ENCODE measurements at places on chromosomes 1 and 21.

- DNase-seq: no peak
Measured at GRCh38 chr1:57232500-57232899, 191.4 kb downstream of the DAB1 start.

DNA sequence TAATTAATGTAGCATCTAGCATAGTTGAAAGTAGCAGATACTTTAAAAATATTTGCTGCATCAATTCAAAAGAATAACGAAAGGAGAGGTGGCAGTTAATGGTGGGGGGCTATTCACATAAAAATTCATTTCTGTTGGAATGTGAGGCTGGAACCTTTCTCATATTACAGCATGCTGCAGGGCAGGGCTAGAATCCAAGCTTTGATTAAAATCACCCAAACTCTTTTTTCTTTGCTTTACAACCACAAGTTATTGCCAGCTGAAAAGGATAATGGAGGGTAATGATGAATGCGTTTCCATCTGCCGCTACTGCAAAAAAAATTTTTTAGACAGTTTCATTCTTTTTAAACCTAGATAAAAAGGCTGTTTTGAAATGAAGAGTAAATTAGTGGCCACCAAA is 9.8 kb downstream of the DISP1 start:
- DNase-seq: no peak

DNA sequence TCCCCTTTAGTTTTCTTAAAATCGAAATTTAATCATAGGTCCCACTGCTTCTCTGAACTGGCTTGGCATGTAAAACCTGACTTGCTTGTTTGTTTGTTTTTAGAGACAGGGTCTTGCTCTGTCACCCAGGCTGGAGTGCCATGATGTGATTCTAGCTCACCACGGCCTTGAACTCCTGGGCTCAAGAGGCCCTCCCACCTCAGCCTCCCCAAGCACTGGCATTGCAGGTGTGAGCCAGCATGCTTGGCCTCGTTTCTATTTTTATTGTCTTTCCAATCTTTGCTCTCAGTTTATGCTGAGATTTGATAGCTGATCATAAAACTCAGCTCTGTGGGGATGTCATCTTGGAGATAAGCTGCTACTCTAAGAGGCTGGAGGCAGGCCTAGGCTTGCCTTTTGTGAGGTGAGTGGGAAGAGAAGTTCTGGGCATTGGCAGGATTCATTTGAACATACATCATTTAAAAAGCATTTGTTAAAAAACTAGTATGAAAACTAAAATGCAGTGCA is 51.5 kb upstream of the GCLM start:
- DNase-seq: no peak

DNA sequence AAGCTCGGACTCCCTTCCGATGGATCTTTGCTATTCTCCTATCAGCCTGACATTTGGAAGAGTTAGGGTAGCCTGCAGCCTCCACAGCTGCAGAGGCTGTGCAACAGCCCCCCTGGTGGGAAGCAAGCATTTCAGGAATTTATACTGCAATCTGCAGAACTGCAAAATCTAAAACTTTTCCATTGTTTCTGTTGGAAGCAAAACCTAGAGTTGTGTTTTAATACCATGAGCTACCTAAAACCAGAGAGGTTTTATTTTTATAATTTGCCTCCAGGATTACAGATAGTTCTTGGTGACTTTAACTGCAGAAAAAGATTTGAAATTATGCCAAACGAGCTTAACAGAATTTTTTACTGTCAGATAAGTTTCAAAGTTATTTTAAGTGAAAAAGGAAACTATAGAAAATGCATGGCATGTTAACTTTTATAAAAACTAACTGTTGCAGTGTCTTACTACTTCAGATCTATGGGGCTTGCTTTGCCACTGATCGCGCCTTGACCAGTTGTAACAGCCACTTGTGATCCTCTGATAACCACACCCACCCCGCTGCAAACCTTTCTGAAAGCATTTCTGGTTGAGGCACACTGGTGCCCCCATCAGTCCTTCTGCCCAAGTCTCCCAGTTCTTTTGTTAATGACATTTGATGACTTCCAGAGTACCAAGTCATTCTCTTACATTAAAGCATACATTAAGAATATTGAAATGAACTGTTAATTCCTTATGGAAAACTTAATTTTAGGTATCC is 64.8 kb downstream of the PRDM2 start:
- DNase-seq: no peak

DNA sequence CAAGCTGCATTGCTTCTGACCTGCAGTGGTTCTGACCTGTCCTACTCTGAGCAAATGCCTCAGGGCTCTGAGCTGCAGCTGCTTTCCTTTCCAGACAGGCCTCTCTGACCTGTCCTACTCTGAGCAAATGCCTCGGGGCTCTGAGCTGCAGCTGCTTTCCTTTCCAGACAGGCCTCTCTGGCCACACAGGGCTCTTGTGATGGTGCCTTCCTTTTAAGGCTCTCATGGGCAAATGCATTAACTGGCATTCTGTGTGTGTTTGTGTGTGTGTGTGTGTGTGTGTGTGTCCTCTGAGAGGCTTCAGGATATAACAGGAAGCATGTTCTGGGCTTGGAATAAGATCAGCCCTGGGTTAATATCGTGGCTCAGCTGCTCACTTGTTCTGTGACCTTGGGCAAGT is 131.3 kb downstream of the NTPCR start:
- no peak for DNase-seq

DNA sequence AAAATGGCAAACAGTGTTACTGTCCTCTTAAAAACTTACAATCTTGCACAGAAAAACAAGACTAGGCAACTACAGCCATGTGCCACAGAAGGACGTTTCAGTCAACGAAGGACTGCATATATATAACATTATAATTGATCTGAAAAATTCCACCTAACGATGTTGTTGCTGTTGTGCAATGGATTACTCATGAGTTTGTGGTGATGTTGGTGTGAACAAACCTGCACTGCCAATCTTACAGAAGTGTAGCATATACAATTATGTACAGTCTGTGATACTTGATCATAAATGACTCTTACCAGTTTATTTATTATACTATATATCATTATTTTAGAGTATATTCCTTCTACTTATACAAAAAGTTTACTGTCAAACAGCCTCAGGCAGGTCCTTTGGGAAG is 6.8 kb upstream of the VAMP4 start:
- DNase-seq: no peak

- no peak for DNase-seq
Measured at GRCh38 chr1:1980467-1981141, 23.0 kb downstream of the CFAP74 start.

DNA sequence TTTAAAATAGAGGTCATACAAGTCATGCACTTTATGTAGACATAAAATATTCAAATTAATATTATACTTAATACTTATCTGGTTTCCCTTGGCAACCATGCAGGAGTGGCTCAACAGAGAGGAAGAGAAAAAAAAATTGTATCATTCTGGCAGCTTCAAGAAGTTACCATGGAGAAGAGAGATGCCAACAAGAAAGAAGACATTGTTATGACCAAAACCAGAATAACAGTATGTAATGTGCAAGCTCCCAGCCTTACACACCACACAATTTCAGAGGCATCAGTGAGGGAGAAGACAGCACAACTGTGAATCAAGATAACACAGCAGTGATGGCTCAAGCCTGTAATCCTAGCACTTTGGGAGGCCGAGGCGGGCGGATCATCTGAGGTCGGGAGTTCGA is 49.1 kb upstream of the RCOR3 start:
- DNase-seq: no peak

DNA sequence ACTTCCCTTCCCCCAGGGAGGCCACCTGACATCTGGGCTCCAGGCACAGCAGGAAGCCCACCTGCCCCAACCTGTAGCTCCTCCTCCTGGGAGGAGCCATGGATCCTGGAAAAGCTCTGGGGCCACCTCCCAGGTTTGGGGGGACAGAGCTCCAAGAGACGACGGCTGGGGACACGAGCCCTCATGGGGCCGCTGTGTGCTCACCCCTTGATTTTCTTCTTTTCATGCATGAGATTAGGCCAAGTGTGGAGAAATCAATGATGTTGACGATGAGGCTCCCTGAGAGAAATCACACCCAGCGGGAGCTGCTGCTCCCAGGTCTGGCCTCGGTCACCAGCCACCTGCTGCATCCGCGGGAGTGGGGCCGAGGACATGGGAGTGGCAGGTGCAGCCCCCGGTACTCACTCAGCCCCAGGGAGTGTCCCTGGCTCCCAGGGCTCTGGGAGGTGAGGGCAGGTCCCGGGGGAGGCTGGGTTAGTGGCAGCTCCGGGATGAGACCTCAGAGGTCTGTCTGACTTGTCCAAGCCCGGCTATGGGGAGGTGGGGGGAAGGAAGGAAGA is 8.7 kb downstream of the TNFRSF14 start:
- DNase-seq: no peak

GRCh38 chr1:164723296-164723798 is 164.4 kb downstream of the PBX1 start:
- no peak for DNase-seq

- DNase-seq: no peak
Measured at GRCh38 chr1:178399177-178399728, 97.5 kb downstream of the CLEC20A start.

Data from stimulated activated CD4-positive, alpha-beta T cell treated with anti-CD3 and anti-CD28 coated beads, Interleukin-4, amount 100 ng/mL, for 1 hour (primary cell).